ENCODE measurements at places on chromosomes 3 and 15.

DNA sequence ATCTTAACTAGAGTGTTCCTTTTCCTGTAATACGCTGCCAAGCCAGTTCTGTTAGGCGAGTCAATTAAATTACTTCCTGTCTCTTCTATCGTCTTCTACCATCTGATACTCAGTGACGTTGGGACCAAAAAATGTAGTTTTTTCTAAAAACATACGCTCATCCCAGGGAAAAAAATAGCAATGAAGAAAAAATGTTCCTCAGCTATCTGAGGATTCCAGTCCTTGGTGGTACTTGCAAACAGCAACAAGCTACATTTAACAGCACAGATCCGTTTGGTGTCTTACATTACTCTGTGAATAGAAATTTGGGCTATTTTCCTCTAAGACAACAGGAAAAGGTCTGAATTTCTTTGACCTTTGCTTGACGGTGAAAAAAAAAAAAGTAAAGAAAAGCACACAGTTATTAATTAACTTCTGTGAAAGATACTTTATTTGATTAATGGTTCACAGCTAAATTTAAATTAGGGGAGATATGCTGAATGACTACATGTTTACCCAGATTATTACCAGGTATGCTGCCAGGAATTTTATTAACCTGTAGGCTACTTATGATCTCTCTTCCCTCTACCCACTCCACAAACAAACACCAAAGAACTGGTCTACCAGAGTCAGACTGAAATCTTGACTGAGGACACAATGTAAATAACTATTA lies 254.4 kb upstream of the ZPLD1 start:
- peak; percentile 94 for DNase-seq

DNA sequence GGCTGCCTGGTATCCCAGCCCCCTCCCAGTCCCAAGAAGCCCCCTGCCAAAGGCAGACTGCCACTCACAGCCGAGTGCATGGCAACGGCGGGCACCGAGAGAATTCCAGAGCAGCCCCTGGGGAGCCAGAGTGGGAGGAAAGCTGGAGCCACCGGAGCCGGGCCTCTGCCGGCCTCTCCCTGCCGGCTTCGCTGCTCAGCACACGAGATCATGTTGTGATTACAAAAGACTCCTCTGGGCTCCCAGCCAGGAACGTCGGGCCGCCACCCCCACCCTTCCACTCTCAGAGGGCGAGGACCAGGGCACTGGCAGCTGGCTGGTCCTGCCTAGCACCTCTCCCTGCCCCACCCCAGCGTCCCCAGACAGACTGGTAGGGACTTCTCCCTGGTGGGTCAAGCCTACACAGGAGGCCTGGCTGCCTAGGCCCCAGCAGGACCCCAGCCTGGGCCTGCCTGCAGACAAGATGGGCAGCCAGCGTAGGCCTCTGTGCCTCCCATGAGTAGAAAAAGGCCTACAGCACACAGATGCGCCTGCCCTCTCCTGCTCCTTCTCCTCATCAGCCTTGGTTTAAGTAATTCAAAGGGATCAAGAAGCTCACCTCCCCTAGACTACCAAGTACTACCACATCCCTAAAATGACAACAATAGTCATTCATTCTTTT lies at the start of gene CCDC9B:
CCDC9B (minus strand) TSS at position 200 of the 661 bp plus-strand sequence; CDS start at position 80, 120 bp downstream.
- DNase-seq: peak; percentile 89

- DNase-seq: no peak
Observed at GRCh38 chr3:77079988-77080610, 40.2 kb downstream of the ROBO2 start.

- peak; percentile 16 for DNase-seq
Observed at GRCh38 chr3:45056608-45057301, 30.7 kb downstream of the CLEC3B start.

- no peak for DNase-seq
Observed at GRCh38 chr3:139894643-139894989, 40.4 kb upstream of the CLSTN2 start.
